Fibroblast of skin of left quadriceps (primary cell): ENCODE measurements at places on chromosomes 16 and 17.

DNA sequence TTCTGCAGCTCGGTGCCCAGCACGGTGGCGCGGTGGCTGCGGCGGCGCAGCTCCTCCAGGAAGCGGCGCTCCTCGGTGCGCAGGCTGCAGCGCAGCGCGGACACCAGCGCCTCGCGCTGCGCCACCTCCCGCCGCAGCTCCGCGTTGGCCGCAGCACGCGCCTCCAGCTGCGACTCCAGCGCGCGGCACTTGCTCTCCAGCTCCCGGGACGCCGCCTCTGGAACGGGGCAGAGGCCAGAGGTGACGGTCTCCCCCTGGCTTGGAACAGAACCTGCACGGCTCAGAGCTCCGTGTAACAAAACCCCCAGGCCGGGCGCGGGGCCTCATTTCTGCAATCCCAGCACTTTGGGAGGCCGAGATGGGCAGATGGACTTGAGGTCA, 13.2 kb upstream of the CLUH start:
- DNase-seq = no peak

GRCh38 chr17:16873174-16874035, 98.5 kb downstream of the TNFRSF13B start:
- no peak for DNase-seq

GRCh38 chr17:5672141-5672540, 87.8 kb upstream of the NLRP1 start:
- no peak for DNase-seq

DNA sequence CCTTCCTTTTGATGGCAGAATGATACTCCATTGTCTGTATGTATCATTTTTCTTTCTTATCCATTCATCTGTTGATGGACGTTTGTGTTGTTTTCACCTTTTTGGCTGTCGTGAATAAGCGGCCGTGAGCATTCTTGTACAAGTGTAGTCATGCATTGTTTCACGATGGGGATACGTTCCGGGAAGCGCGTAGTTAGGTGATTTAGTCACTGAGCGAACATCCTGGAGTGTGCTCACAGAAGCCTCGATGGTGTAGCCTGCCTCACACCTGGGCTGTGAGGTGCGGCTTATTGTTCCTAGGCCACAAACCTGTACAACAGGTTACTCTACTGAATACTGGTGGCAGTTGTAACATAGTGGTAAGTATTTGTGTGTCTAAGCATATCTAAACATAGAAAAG, 136.5 kb downstream of the CMIP start:
- no peak for DNase-seq

DNA sequence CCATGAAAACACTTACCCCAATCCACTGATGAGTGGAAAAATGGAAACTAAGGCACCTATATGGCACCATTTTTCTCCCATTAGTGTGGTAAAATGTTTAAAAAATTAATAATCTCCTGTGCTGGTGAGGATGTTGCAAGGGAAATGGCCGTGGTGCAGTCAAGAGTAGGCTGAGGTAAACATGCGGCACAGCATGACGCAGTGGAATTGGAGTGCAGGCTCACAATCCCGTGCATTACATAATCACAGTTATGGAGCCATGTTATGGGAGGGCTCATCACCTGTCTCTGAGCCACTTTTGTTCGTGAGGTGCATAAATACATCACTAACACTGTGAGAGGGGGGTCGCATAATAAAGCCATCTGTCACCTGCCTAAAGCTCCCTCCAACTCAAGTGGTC, 164.4 kb upstream of the XYLT1 start:
- DNase-seq = no peak

- no peak for DNase-seq
These were observed 2.3 kb downstream of the PIEZO1 start for GRCh38 chr16:88782454-88783390.

DNA sequence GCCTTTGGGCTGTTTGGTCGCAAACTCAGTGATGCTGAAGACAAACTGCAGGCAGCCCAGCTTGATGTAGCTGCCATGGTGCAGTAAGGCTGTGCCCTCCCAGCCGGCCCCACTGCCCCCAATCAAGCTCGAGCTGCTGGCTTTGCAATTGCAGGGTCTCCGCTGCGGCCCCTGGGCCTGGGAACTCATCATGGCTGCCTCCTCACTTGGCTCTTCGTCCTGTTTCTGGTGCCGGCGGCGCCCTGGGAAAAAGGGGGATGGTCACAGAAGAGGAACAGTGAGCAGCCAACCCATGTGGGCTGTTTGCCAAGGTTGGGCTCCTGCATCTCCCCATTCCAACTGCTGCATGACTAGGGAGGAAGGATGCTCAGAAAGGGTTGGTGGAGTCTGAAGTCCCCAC, 3.4 kb upstream of the DHRS13 start:
- DNase-seq = no peak

GRCh38 chr17:50115756-50116155, 14.2 kb downstream of the SAMD14 start:
- no peak for DNase-seq

- no peak for DNase-seq
These were observed 67.3 kb downstream of the PHKB start for GRCh38 chr16:47528431-47528830.

GRCh38 chr16:66359811-66360608, 6.5 kb upstream of the CDH5 start:
- DNase-seq = no peak

DNA sequence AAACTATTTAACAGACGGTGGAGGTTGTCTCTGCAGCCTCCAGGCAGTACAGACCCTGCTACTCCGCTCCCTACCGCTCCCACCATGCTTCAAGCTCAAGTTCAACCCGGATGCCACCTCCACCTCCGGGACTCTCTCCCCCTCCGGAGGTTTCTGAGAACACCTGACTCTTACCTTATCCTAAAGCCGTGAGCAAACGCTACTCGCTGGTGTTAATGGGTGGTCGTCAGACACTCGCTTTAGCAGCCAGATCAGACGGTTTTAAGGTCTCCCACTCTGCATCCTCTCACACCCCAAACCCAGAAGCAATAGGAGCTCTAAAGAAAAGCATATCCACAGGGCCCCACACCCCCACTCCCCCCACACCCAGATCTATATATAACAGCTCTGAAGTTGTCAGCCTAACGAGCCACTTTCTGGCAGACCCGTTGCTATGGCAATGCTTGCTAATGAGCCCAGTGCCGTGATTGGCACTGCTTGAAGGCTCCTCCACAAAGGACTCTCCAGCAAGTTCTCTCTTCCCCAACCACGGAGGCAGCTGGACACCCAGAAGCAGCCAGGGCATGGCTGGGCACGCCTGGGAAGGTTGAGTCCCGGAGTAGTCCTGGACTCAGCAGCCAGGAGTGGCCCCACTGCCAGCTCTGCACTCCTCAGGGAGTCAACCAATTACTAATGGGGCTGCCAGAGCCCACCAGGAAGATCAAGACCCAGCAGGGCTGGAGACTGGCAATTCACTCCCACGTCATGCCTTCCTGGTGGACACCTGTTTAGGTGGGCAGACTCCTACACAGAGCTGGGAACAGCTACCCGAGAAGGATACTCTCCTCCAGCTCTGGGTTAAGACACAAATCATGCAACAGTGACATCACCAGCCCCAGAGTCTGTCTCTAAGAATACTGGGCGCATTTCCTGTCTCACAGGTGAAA, 121.2 kb upstream of the RCVRN start:
- no peak for DNase-seq

- no peak for DNase-seq
These were observed 156.4 kb downstream of the CMIP start for GRCh38 chr16:81601008-81601428.

GRCh38 chr16:16774389-16774788, 395.4 kb downstream of the NPIPA7 start:
- no peak for DNase-seq

DNA sequence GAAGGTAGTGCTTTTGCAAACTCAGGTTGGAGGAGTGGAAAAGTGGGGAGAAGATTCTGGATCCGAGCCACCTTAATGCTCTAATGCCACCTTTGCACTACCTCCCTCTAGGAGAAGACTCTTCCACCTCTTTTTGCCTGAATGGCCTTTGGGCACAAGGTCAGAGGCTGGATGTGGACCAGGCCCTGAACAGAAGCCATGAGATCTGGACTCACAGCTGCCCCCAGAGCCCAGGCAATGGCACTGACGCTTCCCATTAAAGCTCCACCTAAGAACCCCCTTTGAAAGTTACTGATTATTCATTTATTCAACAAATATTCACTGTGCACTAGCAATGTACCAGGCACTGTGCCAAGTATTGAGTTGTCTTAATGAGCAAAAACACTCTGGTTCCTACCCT, 3.2 kb downstream of the SHBG start:
- DNase-seq = no peak

- DNase-seq = no peak
These were observed 2.4 kb downstream of the EFNB3 start for GRCh38 chr17:7707446-7707845.

GRCh38 chr16:48354877-48355855, 30.0 kb downstream of the SIAH1 start:
- no peak for DNase-seq

GRCh38 chr16:66400503-66401380, 26.4 kb upstream of the BEAN1 start:
- DNase-seq = no peak

- no peak for DNase-seq
These were observed 196.6 kb downstream of the RAB11FIP4 start for GRCh38 chr17:31588034-31588433.

GRCh38 chr17:50943575-50943933, 77.4 kb upstream of the TOB1 start:
- no peak for DNase-seq
